ENCODE measurements at places on chromosomes 3 and 15. TPM values are rescaled to one million over a fixed set of nuclear protein-coding genes. Genes with fewer than 3 reads are reported as not detected.

- DNase-seq = no peak
Measured at GRCh38 chr15:59347915-59348314, 24.8 kb downstream of the MYO1E start.

GRCh38 chr15:68518046-68518445, 60.7 kb upstream of the CORO2B start:
- no peak for DNase-seq

DNA sequence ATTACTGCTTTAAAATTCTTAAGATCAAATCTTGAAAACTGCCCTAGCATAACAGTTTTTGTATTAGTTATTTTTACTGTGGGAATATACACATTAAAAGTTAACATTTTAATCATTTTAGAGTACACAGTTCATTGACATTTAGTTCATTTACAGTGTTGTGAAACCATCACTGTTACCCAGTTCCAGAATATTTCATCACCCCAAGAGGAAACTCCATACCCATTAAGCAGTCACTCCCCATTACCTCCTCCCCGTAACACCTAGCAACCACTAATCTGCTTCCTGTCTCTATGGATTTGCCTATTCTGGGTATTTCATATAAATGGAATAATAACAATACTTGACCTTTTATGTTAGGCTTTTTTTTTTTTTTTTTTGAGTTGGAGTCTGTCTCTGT, 164.1 kb upstream of the LRRFIP2 start:
- DNase-seq = no peak

GRCh38 chr15:100613208-100613607, 10.8 kb downstream of the ASB7 start:
- no peak for DNase-seq

DNA sequence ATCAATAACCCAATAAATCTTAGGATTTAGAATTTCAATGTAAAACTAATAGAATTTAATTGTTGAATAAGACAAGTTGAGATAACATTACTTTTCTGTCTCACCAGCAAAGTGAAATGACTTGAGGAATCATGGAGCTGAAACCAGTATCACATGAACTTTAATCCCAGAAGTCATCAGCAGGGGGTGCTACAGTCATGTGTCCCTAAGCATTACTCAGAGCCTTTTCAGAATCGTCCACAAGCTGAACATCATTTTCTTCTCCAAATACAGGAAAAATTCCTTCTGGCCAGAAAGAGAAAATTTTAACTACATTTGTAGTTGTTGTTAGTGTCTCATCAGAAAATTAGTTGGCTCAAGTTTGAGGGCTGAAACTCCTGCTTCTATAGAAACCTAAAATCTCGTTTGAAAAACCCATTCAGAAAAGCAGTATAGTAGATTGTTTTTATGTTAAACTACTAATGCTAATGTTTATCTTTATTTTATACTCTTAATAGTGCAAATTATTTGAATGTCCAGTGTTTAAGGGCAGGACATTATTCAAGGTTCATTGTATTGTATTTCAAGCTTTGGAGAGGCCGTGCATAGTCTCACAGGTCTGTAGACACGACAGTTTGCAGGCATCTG, 384.1 kb downstream of the PLOD2 start:
- DNase-seq = peak; percentile 54

DNA sequence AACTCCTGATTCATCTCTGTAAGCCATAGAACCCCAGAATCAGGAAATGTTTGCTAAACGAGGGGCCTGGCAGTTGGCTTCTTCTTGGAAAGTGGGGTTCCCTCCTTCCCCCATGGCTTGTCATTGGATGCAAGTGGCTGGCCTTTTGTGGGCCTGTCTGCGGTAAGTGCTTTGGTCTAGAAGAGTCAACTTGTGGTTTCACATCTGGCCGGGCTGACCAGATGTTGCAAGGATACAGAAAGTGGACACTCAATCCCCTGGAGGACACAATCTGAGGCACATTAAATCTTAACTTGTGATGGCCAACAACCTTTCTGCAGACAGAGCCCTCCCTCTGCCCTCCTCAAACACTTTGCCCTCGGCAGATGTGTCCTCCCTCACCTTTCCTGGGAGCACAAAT, 1.1 kb downstream of the FAH start:
- DNase-seq = peak; percentile 13

DNA sequence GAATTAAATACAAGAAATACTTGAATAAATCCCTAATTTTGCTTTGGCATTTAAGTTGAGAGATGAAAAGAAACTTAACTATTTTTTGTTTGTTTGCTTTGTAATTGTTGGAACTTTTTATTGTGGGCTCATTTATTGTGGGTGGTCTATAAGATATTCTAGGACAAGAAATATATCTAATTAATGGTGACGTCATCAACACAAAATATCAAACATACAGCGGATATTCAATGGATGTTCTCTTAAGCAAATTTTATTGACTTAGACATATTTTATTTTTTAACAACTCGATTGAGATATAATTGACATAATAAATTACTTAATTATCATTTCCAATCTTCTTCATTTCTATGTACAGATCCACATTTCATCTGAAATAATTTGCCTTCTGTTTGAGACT, 30.0 kb downstream of the SYNPR start:
- DNase-seq = no peak

Gene SLC2A2
- total RNA-seq = not detected

DNA sequence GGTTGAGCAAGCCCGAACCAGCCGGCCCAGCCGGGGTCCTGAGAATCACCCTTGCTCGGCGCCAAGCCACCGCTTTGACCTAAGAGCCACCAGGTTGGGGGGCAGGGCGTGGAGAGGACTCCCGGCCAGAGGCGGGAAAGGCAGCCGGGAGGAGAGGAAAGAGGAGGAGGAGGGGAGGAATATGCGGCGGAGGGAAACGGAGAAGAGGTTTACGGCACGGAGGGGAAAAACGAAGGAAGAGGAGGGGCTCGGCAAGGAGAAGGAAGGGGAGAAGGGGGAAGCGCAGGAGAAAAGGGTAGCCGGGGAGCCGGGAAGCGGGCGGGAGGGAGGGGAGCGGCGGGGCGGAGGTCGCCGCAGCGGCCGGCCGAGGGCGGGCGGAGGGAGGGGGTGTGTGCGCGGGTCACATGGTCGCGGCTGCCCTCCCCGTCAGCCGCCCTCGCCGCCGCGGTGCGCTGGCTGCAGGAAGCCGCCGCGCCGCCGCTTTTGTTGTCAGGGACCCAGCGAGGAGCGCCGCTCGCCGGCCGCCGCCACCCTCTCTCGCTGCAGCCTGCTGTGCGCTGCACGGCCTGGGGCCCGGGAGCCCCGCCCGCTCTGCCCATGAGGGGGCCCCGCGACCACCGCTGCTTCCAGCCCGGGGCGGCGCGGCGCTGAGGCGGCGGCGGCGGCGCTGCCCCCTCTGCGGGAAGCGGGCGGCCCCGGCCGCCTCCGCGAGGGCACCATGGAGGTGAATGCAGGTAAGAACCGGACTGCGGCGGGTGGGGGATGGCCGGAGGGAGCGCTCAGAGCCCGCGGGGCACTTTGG, at the start of gene NR1D2:
TSS of gene NR1D2 (plus strand) at position 426 of the 802 bp plus-strand sequence. CDS start at position 719, 293 bp downstream.
- peak; percentile 73 for DNase-seq

Data from IMR-90 (cell line).